ENCODE measurements at places on chromosomes 11 and 22. TPM values are rescaled to one million over a fixed set of nuclear protein-coding genes. Genes with fewer than 3 reads are reported as not detected.

GRCh38 chr11:123265951-123266350 is 70.9 kb upstream of the CLMP start:
- no peak for DNase-seq
- H3K4me1 ChIP-seq = no peaks in the 10 kb centered on the region
- H3K36me3 ChIP-seq = no peaks in the 10 kb centered on the region
- no peaks in the 10 kb centered on the region for H3K27me3 ChIP-seq

The MEI1 gene
- total RNA-seq = 7.4 TPM

- peaks cover 10% of the 10 kb centered on the region for H3K4me1 ChIP-seq
- no peaks in the 10 kb centered on the region for H3K36me3 ChIP-seq
- H3K27me3 ChIP-seq = no peaks in the 10 kb centered on the region
- no peak overlapping the region for H3K4me3 ChIP-seq
- H3K27ac ChIP-seq = no peak overlapping the region
These were observed 6.7 kb downstream of the NECTIN1 start for GRCh38 chr11:119722281-119722794.

The CARD10 gene
- 14.2 TPM for total RNA-seq

- peak; percentile 19 for DNase-seq
- peak overlapping the region; percentile 92 for H3K27ac ChIP-seq
- H3K4me1 ChIP-seq = no peaks in the 10 kb centered on the region
- H3K36me3 ChIP-seq = no peaks in the 10 kb centered on the region
- H3K27me3 ChIP-seq = no peaks in the 10 kb centered on the region
These were observed 534 bp downstream of the RBFOX2 start for GRCh38 chr22:36027935-36028645.

GRCh38 chr11:131691181-131692041 is 321.0 kb downstream of the NTM start:
- no peaks in the 10 kb centered on the region for H3K4me1 ChIP-seq
- peaks cover 9% of the 10 kb centered on the region for H3K27me3 ChIP-seq
- no peak for DNase-seq
- H3K36me3 ChIP-seq = no peaks in the 10 kb centered on the region
- no peak overlapping the region for H3K27ac ChIP-seq

The PIK3IP1 gene
- 25.6 TPM for total RNA-seq
